ENCODE measurements at places on chromosomes 13 and 19.

DNA sequence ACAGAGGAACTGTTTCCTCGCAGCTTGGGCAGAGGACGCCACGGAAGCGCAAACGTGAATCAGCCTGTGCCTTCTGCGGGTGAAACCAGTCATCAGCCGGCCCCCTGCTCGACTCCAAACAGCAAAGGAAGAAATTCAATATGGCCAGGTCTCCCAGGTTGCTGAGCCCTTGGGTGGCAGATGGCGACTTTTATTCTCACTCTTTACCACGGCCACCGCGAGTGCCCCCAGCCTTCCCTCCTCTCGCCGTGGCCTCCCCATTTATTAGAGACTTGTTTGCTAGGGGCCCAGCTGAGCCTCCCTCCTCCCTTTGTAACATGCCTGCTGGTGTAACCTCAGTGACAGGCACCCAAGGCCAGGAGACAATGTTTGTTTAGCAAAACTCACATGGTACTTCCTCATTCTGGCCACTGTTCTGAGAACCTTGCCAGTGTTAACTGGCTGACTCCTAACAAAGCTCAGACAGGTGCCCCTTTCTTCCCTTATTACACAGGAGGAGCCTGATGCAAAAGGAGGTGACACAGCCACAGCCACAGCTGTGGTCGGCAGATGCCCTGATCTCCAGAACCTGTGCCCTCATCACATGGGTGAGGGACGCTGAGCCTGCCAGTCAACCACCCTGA, 5.8 kb downstream of the RAB20 start:
- DNase-seq, result no peak

DNA sequence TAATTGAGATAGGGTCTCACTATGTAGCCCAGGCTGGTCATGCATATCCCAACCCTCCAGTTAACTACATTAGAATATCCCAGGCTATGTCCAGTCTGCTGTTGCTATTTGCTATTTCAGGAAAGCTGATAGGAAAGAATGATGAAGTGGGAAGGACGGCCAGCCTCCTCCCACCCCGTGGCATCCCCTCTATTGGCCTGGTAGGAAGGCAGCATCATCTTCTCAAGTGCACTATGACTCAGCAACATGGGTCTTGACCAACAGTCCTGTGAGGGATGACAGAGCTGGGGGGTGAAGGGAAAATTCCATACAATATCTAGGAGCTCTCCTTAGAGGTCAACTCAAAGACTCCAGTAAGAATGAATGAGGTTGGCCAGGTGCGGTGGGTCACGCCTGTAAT, 48.0 kb upstream of the ABCC4 start:
- no peak for DNase-seq

- DNase-seq, result no peak
Measured at GRCh38 chr19:45069056-45069455, 7.2 kb downstream of the ZNF296 start.

GRCh38 chr13:25280396-25280795, 6.9 kb downstream of the MTMR6 start:
- DNase-seq, result no peak

DNA sequence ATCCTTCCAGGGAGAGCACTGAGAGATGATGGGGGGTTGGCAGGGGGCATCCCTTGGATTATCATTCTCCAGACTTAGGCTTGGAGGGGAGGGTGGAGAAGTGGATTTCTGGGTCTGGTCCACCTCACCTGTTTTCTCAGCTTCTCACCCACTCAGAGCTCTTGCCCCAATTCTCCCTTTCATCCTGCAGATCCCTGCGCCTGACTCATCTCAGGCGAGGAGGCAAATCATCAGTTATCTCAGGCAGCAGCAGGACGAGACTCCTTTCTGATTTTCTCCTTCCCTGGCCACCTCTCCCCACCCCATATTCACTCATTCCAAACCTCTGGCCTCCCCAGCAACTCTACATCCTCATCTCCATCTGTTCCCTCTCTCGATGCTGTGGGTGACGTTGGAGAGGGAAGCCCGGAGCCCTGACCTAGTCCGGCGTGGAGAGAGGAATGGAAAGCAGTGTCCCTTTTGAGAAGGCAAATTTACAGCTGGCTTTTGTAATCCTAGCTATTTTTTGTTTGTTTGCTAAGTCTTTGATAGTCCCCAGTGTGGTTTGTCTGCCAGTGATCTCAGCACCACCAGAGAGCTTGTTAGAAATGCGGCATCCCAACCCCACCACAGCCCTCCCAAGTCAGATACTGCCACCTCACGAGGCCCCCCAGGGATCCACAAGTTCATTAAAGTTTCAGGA, 24.0 kb upstream of the TPT1 start:
- DNase-seq, result no peak

- DNase-seq, result no peak
Measured at GRCh38 chr13:42075517-42075916, 27.1 kb downstream of the DGKH start.

DNA sequence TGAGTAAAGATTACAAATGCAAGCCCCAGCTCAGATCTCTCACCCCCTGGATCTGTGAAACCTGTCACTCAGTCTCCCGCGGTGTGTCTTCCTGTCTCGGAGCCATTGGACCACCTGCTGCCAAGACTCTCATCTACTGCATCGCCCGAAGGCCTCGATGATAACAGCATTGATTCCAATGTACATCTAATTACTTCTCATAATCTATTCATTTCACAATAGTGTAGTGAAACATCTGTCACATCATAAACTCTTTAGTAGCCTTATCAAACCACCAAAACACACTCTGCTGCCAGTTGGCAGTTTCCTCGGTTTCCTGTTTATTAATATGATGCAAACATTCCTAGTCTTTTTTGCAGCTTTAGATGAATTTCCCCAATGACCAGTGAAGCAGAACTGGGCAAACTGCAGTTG, 220.3 kb downstream of the POU4F1 start:
- no peak for DNase-seq

- no peak for DNase-seq
Measured at GRCh38 chr13:102913914-102914313, 68.1 kb downstream of the ERCC5 start.

- DNase-seq, result no peak
Measured at GRCh38 chr13:26756961-26757360, 3.6 kb downstream of the GPR12 start.

DNA sequence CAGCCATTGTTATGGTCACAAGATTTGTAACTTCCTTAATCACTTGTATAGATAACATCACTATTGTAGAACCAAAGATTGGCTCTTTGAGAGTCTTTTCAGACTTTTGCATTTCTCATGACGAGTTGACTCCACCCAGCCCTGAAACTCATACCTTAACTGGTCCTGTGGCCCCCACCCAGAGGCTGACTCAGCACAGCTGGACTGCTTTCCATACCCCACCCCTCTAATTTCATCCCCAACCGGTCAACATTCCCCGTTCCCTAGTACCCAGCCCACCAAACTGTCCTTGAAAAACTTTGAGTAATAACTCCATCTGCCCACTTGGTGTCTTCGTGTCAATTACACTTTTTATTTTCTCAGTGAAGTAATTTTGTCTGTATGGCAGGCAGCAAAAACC, 32.1 kb upstream of the SLITRK1 start:
- no peak for DNase-seq

DNA sequence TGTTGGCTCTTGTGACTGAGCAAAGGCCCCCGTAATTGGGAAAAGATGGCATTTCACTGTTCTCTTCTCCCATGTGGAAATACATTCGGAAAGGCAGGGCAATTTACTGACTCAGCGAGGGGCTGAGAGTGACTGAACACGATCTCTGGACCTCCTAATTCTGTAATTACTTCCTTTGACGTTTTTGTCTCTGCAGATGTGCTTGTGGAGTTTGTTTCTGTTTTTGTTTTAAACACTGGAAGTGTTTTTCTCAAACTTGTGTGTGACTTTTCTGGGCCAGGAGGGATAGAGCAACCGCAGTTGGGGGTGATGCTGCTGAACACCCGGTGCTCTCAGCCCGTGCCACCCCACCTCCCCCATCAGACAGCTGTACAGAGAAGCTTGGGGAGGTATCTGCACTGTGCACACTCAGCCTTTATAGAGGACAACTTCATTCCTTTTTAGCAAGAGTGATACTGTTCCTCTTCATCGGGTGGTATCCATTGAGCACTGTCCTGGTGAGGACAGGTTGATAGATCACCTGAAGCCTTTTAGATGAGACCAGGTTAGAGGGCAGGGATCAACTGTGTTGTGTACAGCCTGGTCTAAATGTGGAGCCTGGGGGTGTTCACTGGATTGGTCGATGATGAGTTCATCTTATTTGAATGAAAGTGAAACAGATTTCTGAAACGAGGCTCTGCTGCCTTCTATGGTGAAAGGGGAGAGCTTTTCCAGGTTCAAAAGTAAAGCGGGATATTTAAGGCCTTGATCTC, 117.4 kb downstream of the ESD start:
- DNase-seq, result peak; percentile 70

DNA sequence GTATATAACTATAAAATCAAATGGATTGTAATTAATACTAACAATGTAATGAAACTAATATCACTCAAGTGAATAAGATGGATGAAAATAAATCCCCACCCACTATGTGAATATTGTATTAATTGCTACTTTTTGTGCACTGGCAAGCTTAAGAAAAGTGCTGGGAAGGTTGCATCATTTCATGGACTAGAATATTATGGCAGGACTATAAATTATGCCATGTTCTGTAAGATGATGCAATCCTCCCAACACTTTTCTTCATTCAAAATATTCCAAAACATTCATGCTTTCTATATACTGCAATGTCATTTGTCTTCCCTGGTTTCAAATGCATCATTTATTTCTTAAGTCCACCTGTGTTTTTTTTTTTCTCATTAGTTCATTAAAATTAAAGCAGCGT, 457.6 kb upstream of the GPC6 start:
- no peak for DNase-seq

DNA sequence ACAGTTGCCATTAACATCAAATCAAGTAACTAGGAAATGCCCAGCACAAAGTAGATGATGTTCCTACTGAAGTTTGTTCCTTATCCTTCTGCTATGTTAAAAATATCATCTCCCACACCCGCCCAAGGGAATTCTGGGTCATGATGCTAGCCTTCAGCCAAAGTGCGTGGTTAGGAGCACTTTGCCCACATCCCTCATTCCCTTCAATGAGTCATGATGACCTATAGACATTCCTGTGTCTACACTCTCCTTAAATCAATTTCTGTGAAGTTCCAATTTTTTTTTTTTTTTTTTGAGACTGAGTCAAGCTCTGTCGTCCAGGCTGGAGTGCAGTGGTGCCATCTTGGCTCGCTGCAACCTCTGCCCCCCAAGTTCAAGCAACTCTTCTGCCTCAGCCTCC, 17.0 kb downstream of the RXFP2 start:
- DNase-seq, result no peak

- DNase-seq, result no peak
Measured at GRCh38 chr13:28716511-28716910, 2.3 kb downstream of the SLC46A3 start.

DNA sequence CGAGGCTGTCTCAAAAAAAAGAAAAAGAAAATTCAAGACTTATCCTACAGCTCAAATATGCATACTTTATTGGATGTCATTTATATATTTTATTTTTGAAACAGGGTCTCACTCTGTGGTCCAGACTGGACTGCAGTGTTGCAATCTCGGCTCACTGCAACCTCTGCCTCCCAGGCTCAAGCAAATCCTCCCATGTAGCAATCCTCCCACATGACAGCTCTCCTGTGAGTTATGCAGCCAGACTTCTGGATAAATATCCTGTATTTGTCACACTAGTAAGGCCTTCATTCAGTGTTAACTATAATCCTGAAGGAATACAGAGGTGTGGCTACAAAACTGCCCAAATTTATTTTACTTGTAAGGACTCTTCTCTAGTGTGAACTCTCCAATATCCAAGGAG, 7.2 kb downstream of the ZNF552 start:
- no peak for DNase-seq

DNA sequence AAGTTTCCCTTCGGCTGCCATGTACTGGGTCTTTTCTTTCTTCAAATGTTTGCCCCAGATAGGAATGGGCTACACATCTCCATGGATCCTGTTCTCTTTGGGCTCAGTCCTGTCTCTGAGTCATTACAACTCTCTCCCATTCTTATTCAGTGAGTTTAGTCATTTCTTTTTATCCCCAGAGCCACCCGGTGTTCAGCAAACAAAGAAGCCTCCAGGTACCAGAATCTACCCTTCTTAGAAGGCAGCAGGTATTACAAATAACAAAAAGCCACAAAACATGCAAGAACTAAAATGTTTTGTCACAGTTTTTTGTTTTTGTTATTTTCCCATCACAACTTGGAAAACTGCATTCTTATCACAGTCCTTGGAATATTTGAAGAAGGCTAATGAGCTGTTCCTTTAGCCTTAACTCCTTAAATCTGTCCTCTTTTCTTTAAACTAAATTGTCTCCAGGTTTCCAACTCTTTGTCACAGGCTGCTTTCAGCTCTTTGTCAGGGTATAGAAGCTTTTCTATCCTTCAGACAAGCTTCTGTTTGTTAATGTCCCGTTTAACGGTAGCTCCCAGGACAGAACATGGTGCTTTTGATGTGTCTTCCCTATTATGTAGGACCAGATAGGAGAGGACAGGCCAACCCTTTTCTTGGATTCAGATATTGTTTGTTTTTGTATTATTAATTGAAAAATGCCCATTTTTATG, 215.5 kb upstream of the HTR2A start:
- no peak for DNase-seq

- DNase-seq, result no peak
Measured at GRCh38 chr13:72403396-72404010, 323.9 kb downstream of the MZT1 start.

DNA sequence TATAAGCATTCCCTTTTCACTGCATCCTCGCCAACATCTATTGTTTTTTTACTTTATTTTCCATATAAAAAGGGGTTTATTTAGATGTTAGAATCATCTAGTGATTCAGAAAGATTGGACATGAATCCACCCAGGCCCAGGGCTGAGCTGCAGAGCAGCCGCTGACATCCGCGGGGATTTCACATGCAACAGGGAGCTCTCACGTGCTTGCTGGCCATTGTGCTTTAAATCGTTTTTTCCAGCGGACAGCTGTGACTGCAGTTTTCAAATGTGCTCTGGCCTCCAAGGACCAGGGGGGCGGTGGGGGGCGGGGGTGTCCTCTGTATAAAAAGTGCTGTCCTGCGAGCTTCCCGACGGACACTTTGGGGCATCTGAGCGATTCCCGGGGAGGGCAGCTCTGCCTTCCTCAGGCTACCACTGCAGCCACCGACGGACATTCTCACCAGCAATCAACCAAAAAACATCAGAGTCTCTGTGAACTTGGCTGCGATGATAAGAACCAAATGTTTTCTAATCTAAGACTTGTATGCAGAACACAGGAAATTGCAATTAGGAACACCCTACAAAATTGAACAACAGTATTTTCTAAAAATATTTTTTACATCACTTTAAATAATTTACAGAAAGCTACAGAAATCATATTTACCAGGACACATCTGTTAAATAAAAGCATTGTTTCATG, 12.6 kb downstream of the RB1 start:
- DNase-seq, result no peak

DNA sequence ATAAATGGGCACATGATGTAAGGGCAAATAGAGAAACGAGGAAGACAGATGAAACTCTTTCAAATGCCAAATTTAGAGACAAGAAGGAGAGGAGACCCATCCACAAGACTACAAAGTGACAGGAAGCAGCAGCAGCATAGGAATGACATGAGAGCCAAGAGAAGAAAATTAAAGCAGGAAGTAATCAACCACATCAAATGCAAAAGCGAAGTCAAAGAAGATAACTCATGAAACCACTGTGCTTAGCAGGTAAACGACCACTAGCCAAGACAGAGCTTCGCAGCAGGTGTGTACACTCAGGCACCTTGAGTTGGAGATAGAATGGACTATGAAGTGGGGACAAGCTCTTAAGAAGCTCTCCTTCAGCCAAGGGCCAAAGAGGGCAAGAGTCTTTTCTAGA, 64.1 kb downstream of the KLF12 start:
- peak; percentile 56 for DNase-seq

Data from activated naive CD4-positive, alpha-beta T cell treated with anti-CD3 and anti-CD28 coated beads, Interleukin-2, amount 10 ng/mL, durations not matched to agents 7 days and 5 days (primary cell).